ENCODE measurements at places on chromosomes 6 and 20. TPM values are rescaled to one million over a fixed set of nuclear protein-coding genes. Genes with fewer than 3 reads are reported as not detected.

GRCh38 chr6:83879746-83880145 is 20.3 kb downstream of the CYB5R4 start:
- no peaks in the 10 kb centered on the region for H3K4me1 ChIP-seq
- H3K27ac ChIP-seq = no peak overlapping the region
- H3K27me3 ChIP-seq = no peaks in the 10 kb centered on the region
- H3K36me3 ChIP-seq = no peaks in the 10 kb centered on the region
- DNase-seq = no peak

The VIP gene
- not detected for polyA plus RNA-seq

DNA sequence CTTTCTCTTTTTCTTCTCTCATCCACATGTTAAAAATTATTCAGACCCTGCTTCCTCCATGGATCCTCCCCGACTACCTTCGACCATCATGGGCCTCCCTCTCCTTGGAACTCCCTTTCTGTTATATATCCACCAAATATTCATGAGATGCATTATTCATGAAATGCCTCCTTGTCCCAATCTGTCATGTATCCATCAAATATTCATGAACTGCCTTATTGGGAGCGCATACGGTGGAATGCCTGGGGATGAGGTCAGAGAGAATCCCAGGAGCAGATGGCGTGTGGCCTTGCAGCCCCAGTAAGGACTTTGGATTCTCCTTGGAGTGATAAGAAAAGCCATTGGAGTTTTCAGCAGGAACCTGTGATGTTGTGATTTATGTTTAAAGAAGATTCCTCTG is 97.0 kb downstream of the NRN1 start:
- H3K27me3 ChIP-seq = no peaks in the 10 kb centered on the region
- no peak overlapping the region for H3K4me3 ChIP-seq
- no peaks in the 10 kb centered on the region for H3K36me3 ChIP-seq
- H3K4me1 ChIP-seq = peaks cover 6% of the 10 kb centered on the region

- H3K27ac ChIP-seq = no peak overlapping the region
- H3K4me3 ChIP-seq = no peak overlapping the region
- H3K4me1 ChIP-seq = no peaks in the 10 kb centered on the region
- no peak for DNase-seq
- H3K36me3 ChIP-seq = no peaks in the 10 kb centered on the region
- H3K27me3 ChIP-seq = no peaks in the 10 kb centered on the region
These were observed 683.7 kb upstream of the ID4 start for GRCh38 chr6:19153270-19153980.

DNA sequence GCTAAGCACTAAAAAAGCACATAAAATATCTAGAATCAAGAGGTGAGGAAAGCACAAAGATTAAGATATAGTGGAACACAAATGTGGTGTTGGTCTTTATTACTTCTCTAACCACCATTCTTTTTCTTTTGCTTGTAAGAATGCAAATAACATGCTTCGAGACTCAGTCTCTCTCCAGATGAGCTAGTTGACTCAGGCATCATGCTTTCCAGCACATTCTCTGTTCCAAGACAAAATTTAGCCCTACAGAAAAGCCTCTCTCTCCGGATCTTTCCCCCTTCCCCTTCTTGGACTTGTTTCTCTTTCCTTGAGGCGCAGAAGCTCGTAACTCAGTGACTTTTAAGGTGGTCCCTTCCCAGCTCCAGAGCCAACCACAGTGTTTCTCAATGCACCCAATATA is 91.0 kb downstream of the FNDC1 start:
- H3K4me3 ChIP-seq = no peak overlapping the region
- H3K27me3 ChIP-seq = no peaks in the 10 kb centered on the region
- no peaks in the 10 kb centered on the region for H3K4me1 ChIP-seq

GRCh38 chr6:169158174-169158573 is 95.5 kb downstream of the THBS2 start:
- no peak overlapping the region for H3K27ac ChIP-seq
- no peaks in the 10 kb centered on the region for H3K27me3 ChIP-seq
- no peak overlapping the region for H3K4me3 ChIP-seq
- peaks cover 10% of the 10 kb centered on the region for H3K4me1 ChIP-seq
- H3K36me3 ChIP-seq = no peaks in the 10 kb centered on the region

The TRAPPC3L gene
- 0.28 TPM for polyA plus RNA-seq

The IMPG1 gene
- polyA plus RNA-seq = not detected
